ENCODE measurements at places on chromosomes 2 and 18. TPM values are rescaled to one million over a fixed set of nuclear protein-coding genes. Genes with fewer than 3 reads are reported as not detected.

DNA sequence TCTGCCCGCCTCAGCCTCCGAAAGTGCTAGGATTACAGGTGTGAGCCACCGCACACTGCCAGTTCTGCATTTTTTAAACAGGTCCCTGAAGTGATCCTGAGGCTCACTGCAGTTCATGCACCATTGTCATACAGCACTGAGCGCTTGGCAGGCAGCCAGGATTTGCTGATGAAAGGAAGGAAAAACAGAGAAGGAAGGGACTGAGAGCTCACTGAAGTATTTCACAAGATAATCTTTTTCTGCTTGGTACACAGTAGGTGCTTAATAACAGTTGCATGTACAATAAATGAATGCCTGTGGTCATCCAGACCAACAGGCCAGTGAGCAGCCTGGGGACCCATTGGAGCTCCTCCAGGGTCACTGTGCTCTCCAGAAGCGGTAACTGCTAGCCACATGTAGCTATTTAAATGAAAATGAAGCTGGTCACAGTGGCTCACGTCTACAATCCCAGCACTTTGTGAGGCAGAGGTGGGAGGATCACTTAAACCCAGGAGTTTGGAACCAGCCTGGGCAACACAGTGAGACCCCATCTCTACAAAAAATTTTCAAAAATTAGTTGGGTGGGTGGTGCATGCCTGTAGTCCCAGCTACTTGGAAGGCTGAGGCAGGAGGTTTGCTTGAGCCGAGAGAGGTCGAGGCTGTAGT, 33.1 kb upstream of the SMAD7 start:
- DNase-seq, result no peak

DNA sequence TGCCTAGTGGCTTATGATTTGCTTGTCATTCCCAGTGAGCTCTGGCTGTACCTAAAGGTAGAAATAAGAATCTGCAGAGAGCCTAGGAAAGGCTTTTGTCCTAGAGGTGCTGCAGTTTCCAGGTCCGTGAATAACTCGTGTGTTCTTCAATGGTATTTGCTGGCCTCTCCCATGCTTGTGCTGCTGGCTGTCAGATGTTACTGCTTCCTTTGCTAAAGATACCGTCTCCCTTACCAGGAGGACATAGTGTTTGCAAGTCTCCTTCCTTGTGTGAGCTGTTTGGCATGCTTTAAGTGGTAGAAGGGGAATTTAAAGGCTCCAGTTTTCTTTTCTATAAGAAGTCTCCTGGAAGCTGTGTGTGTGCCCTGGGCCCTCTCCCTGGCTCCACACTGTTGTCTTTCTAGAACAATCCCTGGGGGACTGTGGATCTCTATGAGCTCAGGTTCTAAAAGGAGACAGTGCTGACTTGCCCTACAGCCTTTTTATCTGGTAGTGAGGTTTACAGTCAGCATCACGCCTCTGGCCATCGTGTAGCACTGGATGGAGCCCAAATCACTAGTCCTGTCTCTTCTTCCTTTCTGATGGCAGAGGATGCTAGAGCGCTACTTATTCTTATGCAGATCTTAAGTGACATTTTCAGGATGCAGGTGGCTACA, 65.8 kb downstream of the RNF144A start:
- DNase-seq, result no peak

- DNase-seq, result no peak
Observed at GRCh38 chr2:179344970-179345369, 80.3 kb upstream of the SESTD1 start.

- DNase-seq, result no peak
Observed at GRCh38 chr2:155266583-155266982, 568.1 kb downstream of the KCNJ3 start.

DNA sequence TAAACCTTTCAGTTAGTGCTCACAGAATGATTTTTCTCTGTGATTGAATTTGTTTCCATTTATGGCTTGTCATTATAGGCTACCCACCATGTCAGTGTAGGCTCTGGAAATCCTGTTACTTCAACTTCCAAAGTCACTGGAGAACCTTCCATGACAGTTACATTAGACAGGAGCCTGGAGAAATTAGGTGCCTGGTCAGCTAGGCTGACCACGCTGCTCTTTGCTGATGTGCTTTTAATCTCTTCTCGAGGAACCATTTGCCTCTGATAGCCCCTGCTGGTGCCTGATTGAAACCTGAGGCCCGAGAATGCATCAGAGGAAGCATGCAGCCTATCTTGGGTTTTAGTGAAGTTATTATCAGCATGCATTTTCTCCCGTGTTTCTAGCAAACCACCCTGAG, 29.6 kb upstream of the TTN start:
- no peak for DNase-seq

The C1QL2 gene
- total RNA-seq, result not detected

DNA sequence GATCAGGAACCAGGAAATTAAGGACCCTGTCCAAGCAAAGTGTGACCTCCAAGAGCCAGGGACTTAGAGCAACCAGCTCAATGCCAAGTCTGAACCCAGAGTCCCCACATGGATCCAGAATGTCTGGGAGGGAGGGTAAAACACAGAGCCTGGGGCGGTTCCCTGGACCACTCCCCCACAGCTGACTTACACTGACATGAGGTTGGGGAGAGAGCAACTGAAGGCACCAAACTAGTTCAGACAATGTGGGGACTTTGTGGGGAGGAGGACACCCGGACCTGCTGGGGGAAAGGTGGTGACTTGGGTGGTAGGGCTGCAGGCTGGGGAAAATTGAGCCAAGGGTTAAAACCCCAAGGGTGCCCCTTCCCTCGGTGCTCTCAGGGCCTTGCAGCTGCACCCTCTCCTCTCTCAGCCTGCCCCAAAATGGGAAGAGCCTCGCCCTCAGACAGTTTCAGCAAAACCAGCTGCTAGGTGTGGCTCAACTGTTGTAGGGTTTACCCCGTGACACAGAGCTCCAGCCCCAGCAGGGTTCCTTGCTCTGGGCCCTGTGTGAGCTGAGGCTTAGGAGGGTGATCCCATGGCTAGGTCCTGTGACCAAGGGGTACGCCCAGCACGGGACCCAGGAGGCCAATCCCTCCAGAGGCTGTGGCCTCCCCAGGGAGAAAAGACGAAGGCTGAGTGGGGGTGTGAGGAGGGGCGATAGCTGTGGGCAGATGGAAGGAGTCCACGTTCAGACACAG, 28.6 kb downstream of the MARCO start:
- DNase-seq, result no peak

DNA sequence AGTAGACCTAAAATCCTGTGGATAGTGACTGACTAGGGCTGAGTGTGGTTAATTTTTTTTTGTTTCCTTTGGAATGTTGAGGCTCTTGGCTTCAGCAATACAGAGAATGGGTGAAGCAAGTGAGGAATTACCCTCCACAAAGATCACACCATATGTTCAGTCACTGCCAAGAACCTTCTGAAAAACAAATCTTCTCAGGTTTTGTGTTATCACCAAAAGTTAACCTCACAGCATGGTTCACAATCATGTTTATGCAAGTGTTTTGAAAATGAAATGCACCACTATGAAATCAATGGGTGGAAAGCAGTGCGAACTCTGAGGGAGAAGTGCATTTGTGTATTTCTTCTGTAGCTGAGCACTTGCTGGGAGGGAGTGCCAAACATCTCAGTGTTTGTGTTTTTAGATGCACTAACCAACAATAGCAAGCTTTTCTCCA, 44.4 kb downstream of the SPATS2L start:
- DNase-seq, result no peak

The XDH gene
- 0.05 TPM for total RNA-seq

DNA sequence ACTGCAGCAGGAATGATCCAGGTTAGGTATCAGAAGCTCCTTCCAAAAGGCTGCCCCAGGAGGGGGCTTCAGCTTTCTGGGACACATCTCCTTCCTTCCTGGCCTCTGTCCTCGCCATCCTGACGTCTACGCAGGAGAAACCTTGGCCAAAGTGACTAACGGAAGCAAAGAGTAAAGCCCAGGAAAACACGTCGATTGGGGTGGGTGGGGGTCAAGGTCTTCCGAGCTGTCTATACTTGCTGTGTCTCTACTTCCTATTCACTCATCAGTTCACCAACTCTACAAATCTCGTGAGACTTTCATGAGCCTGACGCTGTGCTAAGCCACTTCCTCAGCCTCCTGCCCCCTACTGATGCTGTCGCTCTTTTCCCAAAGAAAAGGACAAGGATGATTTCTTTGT, 212.6 kb downstream of the TNS1 start:
- no peak for DNase-seq

- no peak for DNase-seq
Observed at GRCh38 chr2:19299032-19299431, 59.4 kb downstream of the OSR1 start.

DNA sequence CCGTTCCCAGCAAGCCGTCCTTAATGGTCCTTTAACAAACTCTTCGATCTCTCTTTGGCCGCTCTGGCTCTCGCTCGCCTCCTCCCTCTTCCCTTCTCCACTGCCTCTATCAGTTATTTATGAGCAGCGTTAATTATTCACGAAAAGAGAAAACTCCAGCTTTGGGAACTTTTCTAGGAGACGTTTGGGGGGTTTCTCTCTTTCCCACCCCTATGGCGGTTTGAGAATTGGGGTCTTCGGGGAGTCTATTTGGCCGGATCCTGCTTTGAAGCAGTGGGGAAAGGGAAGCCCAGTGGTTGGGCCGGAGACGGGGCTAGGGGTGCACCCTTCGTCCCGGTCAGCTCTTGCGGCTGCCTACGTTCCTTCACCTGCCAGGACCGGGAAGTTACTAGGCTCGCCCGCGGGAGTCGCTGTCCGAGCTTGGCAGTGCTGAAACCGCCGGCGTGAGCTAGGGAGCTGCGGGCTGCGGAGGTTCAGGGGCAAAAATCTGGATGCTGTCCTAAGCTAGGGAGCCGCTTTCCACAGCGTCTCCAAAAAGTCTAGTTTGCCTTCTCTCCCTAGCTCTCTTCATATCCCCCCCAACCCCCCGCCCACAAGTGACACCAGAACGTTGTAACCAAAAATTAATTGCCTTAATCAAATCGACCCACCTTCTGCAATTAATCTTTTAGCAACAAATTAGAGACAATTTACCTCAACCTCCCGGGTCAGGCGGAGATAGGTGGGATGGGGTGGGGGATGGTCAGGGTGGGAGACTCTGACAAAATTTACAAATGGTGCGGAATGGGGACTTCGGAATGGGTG, 8.9 kb upstream of the SKOR2 start:
- no peak for DNase-seq

The LOXL3 gene
- total RNA-seq, result 2.7 TPM

GRCh38 chr2:130884503-130884902, 47.8 kb downstream of the ARHGEF4 start:
- no peak for DNase-seq

The SCN3A gene
- 0.35 TPM for total RNA-seq

DNA sequence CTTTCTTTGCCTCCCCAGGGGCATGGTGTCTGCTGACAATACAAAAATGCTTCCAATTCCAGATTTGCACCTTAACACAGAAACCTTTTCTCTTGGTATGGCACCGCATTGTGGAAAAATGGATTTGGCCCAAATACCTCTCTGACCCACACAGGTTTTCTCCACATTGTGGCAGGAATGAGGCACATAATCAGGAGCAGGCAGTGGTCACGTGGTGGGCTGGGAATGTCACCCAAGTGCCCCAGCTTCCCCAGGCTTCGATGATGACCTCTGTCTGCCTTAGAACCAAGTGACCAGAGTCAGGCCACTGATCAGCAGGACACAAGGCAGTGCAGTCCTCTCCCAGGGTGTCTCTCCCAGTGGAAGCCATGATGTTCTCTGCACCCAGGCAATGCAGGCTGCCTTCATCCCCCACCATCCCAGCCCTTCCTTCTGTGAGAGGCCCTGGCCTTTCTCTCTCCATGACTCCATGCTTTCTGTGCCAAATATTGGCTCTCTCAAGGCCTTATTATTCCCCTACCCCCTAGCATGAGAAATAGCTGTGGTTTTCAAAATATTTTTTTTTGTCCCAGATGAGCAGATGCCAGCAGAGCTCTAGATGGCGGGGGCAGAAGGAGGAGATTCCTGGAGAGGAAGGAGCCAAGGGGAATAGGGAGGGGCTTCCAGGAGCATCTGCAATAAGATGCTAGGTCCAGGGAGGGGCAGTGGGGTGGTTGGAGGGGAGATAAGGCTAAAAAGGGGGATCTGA, 198.9 kb downstream of the ACKR3 start:
- no peak for DNase-seq

The MAP2 gene
- total RNA-seq, result 8.8 TPM

- DNase-seq, result no peak
Observed at GRCh38 chr2:225002039-225002655, 40.1 kb downstream of the DOCK10 start.

- DNase-seq, result no peak
Observed at GRCh38 chr2:187407407-187408084, 40.5 kb downstream of the CALCRL start.

DNA sequence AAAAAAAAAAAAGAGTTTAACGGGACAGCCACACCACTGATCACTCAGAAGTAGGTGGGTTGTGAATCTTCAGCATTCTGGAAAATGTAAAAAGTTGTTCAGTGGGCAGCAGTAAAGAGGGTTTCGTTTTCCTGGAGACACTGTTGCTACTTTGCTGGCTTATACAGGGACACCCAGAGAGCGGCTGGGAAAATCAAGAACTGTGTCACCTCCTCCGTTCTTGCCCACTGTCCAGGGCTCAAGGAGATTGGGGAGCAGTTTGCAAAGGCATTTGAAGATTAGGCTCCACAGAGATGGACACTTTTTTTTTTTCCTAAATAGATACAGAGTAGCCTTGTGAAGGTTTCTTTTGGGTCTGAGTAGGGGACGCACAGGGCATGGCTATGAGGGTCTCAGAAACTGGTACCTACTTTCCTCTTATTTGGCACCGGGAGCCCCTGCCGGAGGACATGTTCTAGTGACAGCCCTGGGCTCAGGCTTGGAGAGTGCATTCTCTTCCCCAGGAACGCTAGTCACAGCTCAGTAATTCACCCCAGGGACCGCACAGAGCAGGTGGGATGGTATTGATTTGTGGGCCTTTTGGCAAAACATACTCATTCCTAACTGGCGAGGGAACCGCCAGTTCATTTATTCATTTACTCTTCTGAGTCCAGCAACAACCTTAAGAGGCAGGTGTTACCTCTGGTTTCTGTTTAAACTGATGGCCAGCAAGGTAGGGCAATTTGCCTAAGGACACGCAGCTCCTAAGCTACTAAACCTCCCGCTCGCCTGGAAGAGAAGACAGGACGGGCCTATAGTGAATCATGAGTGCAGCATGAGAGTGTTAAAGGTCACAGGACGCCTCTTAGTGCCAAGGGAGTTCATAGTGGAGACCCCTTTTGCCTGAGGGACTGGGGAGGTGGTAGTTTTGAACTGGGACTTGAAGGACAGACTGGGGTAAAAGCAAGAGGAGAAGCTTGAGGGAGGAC, 53.1 kb downstream of the HPCAL1 start:
- DNase-seq, result no peak

- no peak for DNase-seq
Observed at GRCh38 chr18:47679864-47680263, 250.6 kb downstream of the SMAD2 start.

The ING5 gene
- total RNA-seq, result 7.9 TPM

The FAM161A gene
- 0.78 TPM for total RNA-seq

- no peak for DNase-seq
Observed at GRCh38 chr2:96104487-96104861, 11.9 kb downstream of the ADRA2B start.

DNA sequence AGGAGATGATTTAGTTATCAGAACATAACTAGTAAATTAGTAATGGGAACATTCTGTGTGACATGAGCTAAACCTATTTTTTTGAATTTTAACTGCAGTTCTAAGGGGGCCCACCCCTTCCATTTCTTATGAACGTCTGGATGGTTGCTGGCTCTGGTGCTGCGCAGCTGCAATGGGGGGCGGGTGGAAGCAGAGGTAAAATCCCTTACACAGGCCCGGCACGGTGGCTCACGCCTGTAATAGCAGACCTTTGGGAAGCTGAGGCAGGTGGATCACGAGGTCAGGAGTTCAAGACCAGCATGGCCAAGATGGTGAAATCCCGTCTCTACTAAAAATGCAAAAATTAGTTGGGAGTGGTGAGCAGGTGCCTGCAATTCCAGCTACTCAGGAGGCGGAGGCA, 151.5 kb downstream of the GALR1 start:
- DNase-seq, result no peak

GRCh38 chr2:152171718-152172117, 3.8 kb downstream of the STAM2 start:
- no peak for DNase-seq

The HDAC4 gene
- total RNA-seq, result 36.3 TPM
